ENCODE measurements at places on chromosomes 2 and 18.

GRCh38 chr2:204437815-204438756 is 107.2 kb upstream of the PARD3B start:
- DNase-seq: no peak

DNA sequence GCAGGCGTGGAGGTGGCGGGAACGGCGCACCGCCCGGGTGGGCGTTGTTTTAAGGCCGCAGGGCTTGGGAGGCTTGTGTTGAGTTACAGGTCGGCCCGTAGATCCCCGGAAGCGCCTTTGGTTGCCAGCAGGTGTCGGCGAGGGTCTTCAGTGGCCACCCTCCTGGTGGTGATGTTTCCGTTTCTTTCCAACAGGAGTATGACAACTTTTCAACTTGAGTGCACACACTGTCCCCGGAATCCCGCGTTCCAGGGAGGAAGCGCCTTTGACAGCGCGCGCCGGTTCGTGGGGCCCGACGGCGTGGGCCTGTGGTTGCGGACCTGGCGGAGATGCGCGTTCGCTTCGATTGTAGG is 1.0 kb upstream of the HDAC4 start:
- DNase-seq: no peak

DNA sequence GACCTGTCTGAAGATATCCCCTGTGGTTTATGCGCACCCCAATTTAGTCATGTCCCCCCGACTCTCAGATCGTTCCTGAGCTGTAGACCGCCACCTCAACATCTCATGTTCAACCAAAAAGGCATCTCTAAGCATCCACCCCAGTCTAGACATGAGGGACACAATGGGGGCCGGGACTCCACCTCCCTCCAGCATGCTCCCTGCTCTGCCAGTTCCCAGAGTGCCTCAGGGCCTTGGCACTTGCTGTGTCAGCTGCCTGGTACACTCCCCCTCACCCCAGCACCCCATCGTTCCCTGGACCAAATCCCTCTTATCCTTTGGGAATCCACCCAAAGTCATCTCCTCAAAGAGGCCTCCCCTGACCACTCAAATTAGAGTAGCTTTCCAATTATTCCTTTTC is 22.2 kb downstream of the TNS1 start:
- no peak for DNase-seq

GRCh38 chr18:2655954-2656236 is 369 bp downstream of the SMCHD1 start:
- no peak for DNase-seq

DNA sequence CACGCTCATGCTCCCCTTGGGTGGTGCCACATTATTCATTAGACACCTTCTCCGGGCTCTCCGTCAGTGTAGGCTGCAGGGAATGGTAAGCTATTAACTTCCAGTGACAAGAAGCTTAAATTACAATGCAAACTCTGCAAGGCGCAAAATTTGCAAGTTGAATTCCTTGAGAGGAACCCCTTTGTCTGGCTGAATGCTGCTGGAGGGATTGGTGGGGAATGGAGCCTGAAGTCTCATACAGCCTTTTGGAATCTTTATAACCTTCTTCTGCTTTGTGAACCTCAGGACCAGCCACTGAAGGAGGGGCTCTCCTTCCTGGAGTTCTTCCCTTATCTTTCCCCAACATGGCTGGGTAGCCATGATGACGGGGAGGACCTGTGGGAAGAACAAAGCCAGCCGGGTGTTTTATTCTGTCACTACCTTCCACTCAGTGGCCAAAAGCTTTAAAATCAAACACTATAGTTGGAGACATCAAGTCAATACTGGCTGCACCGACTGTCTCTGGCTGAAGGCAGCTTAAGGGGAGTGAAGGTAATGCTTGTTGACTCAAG is 220.9 kb upstream of the EPHA4 start:
- DNase-seq: no peak

DNA sequence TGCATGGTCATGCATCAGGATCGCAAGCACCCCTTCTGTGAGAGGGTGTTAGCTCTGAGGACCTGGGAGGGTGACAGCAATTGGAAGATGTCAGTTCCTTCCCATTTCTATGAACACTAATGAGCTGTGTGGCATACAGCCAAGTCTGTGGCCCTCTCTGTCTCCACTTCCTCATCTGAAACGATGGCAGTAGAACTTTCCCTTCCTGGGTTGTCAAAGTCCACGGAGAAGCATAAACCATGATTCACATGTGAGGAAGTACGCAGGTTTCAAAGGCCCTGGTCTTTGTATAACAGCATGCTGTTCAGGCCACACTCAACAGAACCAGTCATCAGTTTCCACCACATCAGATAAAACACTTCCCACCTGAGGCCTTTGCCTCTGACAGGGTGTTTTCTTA is 167.4 kb upstream of the RAB6C start:
- DNase-seq: no peak

DNA sequence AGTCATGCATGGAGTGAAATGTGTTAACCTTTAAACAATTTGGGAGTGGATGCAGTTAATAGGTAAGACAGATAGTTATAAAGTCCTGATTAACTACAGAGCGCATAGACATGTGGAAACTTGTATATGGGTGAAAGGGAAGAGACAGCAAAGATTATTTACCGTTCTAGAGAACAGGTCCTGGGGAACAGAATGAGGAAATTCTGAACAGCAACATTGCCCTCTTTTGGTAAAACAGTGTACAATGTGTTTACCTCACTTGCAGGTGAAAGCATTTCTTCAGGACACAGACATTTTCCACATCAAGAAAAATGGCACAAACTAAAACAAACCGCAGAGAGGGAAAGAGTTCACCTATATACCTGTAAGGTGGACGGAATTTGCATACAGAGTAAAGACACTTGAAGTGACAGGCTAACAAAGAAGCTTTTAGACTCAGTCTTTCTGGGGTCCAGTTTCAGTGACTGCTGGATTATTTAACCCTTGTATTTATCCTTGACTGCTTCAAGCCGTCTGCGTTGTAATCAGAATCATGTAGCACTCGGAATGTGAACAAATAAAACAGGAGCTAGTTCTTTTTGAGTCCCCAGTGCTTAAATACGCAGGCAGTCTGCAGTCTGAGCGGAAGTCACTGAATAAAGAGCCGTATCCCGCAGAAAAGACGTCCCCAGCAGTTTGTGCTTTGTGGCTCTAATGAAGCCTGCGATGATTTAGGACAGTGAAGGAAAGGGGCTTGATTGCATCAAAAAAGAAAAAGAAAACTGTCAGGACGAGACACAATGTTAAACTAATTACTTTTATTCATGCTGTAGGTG is 364.8 kb upstream of the GALNT5 start:
- no peak for DNase-seq

GRCh38 chr2:30115141-30115980 is 31.4 kb upstream of the YPEL5 start:
- DNase-seq: peak; percentile 70

DNA sequence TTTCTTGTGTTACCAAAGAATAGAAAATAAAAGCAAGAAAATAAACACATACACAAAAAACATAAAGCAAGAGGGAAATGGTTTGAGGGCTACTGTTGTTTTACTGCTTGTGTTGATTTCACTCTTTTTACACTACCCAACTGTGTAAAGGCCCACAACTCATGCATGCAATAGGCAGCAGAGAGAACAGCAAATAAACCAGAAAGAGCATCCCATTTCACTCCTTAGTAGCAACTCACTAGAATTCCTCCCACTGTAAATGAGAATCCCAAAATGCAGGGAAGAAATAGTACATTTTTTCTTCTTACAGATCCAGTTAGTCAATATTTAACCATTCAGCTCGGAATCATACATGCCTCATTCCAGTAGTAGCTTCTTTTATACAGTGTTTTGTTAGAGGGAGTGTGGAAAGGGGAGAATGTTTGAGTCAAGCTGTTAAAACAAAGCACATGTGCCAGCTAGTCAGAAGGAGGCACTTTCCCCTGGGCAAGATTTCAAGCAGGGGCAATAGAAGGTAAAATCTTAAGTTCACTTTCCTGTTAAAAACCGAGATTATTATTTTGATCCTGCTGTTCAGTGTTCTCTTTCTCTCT is 147.2 kb upstream of the FAM98A start:
- no peak for DNase-seq

- no peak for DNase-seq
These were observed 190.4 kb upstream of the CCDC150 start for GRCh38 chr2:196449083-196449482.

- peak; percentile 48 for DNase-seq
These were observed 36.2 kb downstream of the EIF2AK3 start for GRCh38 chr2:88590998-88591613.

GRCh38 chr2:71759060-71759459 is 305.7 kb downstream of the DYSF start:
- no peak for DNase-seq

GRCh38 chr2:170467568-170468422 is 247.3 kb upstream of the SP5 start:
- no peak for DNase-seq

GRCh38 chr2:240996161-240996833 is 2.1 kb upstream of the SNED1 start:
- no peak for DNase-seq

GRCh38 chr2:47002480-47003381 is 87.1 kb upstream of the MCFD2 start:
- DNase-seq: no peak

DNA sequence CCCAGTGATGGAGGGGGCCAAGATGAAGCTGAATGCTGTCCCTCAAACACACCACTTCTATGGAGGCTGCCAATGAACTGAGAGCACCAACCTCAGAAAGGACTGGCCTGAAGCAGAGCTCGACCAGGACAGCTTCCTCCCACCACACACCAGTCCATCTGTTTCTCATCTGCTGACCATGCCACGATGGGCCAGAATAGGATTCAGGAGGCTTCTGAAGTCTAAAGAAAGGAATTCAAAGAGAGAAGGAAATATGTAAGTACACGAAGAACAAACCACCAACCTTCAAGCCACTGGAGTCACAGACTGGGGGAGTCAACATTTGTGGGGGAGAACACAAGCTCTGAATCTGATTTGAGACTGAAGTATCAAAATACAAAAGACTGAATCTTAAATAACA is 157.6 kb upstream of the CCDC68 start:
- no peak for DNase-seq

- DNase-seq: no peak
These were observed 359.2 kb upstream of the RND3 start for GRCh38 chr2:150846691-150847090.

DNA sequence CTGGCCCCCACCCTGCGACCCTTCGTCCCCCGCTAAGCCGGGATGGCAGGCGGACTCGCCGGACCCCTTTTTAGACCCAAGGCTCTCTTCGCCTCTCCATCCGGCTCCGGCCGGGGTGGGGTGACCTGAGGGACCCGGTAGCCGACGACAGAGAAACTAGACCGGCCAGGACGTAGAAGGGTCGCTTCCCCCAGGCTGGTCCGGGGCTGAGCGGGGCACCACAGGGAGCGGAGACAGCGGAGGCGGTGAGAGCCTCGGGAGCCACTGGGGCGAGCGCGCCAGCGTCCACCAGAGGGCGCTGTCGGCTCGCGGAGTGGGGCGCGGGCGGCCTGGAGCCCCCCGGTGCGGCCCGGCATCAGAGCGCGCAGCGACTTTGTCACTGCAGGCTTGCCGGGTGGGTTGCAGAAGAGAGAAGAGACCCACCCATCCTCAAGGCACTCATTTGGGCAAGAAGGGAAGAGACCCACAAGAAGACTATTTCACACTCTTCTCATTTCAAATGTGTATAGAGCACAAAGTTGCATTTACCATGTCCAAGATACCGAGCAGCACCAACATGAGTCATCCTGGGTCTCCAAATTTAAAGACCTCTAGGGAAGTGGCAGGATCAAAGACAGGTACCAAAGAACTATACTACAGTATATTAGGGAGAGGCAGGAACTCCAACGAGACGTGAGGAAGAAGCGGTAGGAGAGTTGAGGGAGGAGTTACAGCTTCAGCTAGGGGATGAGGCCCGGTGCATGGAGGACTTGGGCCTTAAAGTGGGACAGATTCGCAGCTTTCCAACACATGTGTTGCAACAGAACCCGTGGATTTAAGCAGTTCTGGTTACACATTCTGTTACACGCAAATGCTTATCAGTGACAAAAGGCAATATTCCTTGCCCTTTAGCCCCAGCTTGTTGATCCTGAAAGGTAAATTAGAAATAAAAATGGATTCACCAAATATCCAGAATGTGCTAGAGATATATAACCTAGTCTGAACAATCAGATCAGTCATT is 7.6 kb upstream of the PRKCE start:
- peak; percentile 72 for DNase-seq

DNA sequence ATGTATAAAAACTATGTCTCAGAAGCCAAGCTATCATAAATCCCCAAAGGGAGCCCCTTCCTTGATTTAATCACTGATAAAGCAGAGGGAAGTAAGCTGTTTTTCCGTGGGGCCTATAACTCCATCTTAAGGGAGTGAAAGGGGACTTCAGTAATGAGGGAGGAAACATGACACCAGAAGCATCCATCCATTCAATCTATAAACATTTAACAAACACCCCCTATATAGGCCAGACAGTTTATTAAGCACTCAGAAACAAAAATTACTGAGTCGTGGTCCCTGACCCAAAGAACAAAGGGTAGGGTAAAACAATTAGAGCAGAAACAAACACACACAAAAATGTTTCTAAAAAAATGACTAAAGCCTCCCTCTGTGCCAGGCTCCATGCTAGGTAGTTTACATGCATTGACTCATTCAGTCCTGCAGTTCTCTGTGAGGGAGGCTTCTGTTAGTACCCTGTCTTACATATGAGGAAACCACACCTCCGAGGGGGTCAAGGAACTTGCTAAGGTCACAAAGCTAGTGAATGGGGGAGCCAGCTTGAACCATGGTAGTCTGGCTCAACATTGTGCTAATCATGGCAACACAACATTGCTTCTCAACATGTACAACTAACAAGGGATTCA is 472.1 kb downstream of the CDH2 start:
- no peak for DNase-seq

GRCh38 chr2:197292619-197293018 is 18.0 kb downstream of the ANKRD44 start:
- no peak for DNase-seq

DNA sequence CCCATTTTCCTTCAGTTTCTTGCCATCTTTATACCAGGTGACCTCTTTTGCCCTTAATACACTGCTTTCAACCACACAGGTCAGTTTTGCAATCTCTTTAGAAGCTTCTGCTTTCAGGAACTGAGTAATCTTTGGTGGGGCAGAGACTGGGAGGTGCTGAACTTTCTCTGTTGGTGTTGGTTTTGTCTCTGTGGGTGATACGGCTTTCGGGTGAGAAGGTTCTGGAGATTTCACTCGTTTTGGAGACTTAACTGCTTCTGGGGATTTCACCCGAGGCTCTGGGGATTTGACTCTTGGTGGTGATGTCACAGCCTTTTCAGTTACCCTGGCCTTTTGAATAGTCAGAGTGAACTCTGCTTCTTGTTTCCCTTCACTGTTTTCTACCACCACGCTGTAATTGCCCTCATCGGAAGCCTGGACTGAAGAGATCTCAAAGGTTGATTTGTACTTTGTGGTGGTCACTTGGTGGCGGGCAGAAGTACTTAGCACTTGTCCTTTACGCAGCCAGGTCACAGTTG is 50.4 kb downstream of the PLEKHA3 start:
- DNase-seq: peak; percentile 50

- no peak for DNase-seq
These were observed 166.6 kb upstream of the NCKAP5 start for GRCh38 chr2:133734716-133735495.
